ENCODE measurements at places on chromosomes 16 and 17.
A peak's percentile ranks its signal among the peaks of the same experiment; 100 is the strongest.

GRCh38 chr17:49964769-49965523, 4.0 kb upstream of the DLX4 start:
- DNase-seq: no peak

DNA sequence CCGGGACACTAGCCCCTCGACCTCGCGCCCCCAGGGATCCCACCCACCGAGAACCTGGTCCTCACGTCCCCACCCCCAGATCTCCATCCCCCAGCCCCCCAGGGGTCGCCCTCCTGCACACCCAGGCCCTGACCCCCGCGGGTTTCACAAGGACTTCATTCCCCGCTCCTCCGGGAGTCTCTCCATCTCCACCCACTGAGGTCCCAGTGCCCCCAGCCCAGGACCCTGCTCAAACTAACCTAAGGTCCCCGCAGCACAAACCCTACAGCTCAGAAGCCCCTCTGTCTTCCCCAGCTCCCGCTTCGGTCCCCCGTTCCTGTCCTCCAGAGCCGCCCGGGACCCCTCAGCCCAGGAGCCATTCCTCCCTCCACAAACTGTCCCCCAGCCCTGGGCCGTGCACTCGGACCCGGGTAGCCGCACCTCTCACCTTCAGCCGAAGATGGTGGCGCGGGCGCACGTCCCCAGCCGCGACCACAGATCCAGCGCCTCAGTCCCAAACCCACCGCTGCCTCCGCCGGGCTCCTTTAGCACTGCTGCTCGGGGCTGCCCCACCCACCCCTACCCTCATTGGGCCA, at the start of gene MYH10:
MYH10 (minus strand) TSS at position 499 of the 575 bp plus-strand sequence. CDS start 7,479 bp downstream, outside the sequence.
- DNase-seq: no peak

GRCh38 chr16:73171380-73171779, 123.5 kb upstream of the ZFHX3 start:
- DNase-seq: peak; percentile 15

GRCh38 chr16:46845952-46846351, 15.0 kb upstream of the C16orf87 start:
- DNase-seq: no peak

DNA sequence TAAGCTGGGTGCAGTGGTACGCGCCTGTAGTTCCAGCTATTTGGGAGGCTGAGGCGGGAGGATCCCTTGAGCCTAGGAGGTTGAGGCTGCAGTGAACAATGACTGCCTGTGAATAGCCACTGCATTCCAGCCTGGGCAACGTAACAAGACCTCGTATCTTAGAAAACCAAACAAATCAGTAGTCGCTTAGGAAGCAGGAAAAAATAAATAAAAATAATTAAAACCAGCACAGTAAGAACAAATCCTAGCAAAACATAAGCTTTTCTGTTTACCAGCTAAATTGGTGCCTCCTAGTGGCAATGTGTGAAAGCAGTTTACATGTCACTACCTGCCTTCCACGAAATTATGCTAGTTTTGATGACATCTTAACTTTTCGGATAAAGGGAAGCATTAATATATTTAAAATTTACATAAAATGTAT, 1.3 kb downstream of the ARMC5 start:
- peak; percentile 70 for DNase-seq

- DNase-seq: peak; percentile 47
Measured at GRCh38 chr17:35548978-35549377, 11.5 kb upstream of the SLFN12L start.

- DNase-seq: no peak
Measured at GRCh38 chr17:27492470-27492869, 36.2 kb downstream of the KSR1 start.

DNA sequence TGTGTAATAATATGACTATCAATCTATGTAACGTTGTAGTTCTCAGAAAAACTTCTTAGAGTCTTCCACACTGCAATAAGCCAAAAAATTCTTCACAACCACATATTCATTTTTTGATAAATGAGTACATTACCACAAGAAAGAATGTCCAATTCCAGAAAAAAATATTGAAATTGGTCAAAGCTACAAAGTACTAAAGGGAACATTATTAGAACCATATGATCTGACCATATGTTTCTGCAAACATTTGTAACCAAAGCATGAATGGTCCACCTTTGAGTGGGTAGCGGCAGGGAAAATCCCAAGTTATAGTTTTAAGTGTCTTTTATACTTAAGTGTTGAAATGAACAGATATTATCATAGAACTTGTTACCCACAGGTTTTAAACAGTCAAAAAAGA, 71.7 kb upstream of the NACA2 start:
- no peak for DNase-seq

DNA sequence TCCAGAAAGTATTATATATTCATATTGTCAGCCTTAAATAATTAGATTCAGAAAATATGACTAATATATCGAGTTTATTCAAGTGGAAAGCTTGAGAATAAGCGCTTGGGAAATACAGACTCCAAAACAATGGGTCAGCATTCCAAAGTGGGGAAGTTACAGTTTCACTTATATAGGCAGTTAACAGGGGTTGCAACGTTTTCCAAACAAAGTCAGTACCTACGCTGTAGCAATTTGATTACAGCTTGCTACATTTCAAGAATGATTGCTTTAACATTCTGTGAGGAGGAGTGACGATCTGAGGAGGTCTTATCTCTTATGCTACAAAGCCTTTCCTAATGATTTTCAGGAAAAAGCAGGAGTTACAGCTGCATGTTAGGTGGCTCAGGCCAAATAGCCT, 34.2 kb upstream of the HS3ST3A1 start:
- DNase-seq: no peak

DNA sequence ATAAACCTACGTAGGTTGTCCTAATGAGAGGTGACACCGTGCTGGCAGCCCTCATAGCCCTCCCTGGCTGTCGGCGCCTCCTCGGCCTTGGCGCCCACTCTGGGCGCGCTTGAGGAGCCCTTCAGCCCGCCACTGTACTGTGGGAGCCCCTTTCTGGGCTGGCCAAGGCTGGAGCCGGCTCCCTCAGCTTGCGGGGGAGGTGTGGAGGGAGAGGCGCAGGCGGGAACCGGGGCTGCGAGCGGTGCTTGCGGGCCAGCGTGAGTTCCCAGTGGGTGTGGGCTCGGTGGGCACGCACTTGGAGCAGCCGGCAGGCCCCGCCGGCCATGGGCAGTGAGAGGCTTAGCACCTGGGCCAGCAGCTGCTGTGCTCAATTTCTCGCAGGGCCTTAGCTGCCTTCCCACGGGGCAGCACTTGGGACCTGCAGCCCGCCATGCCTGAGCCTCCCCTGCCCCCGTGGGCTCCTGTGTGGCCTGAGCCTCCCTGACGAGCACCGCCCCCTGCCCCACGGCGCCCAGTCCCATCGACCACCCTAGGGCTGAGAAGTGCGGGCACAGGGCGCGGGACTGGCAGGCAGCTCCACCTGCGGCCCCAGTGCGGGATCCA, 40.1 kb upstream of the AMZ2 start:
- no peak for DNase-seq

GRCh38 chr17:63558441-63558840, 8.2 kb downstream of the DCAF7 start:
- no peak for DNase-seq

GRCh38 chr17:57329380-57330214, 73.3 kb downstream of the MSI2 start:
- DNase-seq: no peak

DNA sequence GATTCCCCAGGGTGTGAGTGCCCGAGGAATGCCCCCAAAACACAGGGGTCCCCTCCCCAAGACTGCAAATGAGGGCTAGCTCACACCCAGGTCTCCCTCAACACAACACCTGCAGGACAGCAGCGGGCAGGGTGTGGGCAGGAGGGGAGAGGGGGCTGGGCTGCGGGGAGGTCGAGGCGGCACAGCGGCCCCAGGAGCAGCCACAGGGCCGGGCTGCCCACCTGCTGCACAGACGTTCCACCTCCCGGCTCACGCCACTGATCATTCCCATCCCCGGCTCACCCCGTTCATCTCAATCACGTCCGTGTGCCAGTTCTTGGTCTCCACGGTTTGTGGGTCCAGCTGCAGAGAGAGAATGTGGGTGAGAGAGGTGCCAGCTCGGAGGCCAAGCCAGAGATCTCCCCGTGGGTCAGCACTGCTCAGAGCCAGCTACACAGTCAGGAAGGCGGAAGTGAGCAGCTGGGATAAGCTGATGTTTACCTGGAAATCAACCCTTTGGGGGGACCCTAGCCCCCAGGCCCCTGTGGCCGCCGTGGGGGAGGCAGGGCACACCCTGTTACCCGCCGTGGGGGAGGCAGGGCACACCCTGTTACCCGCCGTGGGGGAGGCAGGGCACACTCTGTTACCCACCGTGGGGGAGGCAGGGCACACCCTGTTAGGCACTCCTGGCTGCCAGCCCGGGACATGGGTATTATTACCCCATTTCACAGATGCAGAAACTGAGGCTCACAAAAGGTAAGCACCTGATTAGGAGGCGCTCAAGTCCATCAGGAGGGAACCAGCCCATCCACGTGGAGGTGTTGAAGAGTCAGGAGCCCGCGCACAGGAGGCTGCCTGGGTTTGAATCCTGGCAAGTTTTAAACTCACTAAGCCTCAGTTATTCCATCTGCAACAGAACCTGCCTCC, 16.1 kb downstream of the TIMM22 start:
- DNase-seq: no peak

- DNase-seq: peak; percentile 70
Measured at GRCh38 chr16:641326-642188, at the start of gene MCRIP2. Gene MCRIP2 (plus strand): TSS chr16:641828. CDS start chr16:641992, 164 bp downstream.

DNA sequence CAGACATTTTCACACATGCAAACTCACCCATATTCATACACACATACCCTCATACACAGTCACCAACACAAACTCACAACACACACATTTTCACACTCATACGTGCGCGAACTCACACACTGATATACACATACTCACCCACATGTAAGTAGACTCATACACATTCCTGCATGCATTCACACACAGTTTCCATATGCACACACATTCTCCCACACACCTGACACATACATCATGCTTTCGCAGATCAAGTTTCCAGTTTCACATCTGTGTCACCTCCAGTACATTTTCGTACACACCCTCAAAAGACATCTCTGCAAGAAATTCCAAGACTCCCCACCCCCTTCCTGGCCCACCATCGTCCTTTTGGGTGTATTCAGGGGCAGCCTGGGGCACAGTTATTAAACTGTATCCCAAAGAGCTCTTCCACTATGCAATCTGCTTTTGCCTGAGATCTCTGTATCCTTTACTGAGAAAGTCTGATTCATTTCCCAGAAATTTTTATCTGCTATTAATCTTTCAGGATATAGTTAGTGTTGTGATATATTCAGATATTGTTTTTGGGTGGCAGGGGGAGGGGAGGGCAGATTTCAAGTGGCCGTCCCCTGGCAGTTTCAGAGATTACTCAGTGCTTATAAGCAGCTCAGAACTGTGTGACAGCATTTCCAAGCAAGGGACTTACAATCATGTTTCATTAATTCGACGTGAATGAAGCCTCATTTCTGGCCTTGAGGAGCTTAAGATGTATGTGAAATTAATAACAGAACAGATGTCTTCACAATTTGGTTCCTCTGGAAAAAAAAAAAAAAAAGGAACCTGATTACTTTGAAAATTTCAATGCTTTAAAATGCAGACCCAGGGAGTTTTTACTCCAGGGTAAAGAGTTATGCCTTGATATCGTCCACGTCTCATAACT, 35.3 kb upstream of the MMP2 start:
- DNase-seq: peak; percentile 15

DNA sequence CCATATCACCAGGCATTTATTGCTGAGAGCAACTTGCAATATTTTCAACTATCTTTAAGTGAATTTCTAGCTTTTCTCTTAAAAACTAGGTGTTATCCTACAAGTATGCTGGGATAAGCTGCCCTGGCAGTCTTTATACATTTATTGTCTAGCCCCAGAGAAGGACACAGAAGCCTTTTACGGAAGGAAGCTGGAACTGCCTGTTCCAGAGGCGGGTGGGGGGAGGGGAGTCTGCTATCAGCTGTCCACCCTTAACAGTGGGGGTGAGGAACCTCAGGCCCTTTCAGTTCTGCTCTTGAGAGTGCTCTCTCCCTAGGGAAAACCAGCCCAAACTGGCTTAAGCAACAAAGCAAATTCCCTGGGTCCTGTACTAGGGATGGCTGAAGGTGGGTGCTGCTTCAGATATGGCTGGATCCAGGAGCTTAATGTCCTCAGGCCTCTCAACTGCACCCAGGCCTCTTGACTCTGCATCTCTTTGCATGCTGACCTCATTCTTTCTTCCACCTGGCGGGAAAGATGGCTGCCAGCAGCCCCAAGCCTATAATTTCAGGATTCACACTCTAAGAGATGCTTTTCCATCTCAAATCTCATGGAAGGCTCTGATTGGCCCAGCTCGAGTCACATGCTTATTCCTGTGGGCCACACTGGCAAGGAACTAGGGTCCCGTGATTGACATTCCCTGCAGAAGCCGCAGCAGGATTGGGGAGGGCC, 16.6 kb downstream of the NAGPA start:
- DNase-seq: no peak

DNA sequence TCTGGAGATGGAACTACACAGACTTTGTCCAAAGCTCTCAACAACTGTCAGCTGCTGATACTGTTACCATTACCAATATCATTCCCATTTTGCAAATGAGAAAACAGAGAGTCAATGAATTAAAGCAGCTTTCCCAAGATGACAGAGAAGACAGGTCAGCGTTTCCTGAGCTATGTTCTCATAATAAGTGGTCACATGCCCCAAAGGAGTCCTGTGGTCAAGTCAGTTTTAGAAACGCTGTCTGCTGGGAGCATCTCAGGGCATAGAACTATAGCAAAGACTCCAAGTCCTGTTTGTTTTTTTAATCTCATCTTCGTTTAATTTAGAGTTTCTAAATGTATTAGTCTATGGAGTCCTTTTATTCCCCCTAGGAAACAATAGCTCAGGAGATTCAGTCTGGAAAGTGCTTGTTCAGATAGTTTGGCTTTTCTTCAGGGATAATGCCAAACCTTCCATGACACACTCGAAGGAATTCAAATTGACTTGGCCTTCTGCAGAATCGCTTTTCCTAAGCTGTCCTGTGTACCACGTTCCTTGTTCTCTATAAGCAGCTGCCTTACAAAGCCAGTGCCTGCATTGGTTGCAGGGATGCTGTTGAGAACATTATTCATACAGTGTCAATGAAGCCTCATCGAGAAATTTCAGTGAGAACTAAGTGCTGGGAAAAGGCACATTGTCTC, 12.1 kb downstream of the CCDC42 start:
- no peak for DNase-seq

GRCh38 chr17:69065113-69065512, 4.4 kb upstream of the ABCA9 start:
- DNase-seq: no peak

DNA sequence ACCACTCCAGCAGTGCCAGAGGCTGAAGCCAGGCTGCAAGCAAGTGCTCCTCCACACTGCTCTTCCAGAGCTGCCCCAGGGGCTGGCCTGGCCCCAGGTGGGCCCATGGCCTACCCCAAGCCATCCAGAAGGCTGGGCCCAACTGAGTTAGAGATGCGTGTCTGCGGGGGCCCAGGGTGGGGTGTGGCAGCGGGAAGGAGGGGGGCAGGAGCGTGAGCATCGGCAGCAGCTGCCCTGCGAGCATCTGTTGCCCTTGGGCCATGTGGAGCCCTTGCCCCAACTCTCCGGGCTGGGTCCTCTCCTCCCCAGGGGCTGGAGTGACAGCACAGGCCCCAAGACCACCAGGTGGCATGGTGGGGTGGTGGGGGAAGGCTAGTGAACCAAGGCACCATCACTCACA, 7.3 kb upstream of the SREBF1 start:
- DNase-seq: no peak

Data from epithelial cell of esophagus (primary cell).